ENCODE measurements at places on chromosomes 2 and 18. TPM values are rescaled to one million over a fixed set of nuclear protein-coding genes. Genes with fewer than 3 reads are reported as not detected.
A peak's percentile ranks its signal among the peaks of the same experiment; 100 is the strongest.

DNA sequence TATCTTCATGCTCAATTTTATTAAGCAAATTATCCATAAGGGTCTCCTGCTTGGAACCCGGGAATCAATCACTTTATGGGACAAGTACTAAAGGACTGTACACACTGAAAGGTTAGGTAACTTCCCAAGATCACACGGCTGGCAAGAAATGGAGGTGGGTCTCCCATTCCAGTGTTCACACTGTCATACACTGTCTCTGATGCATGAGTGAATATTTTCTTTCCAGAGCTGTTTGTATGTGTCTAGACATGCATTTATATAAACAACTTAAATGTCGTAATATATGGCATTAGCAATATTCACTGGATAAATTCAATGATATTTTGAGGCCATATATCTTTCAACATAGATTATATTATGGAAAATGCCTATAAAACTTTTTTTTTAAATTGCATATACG is 223.4 kb downstream of the DYM start:
- DNase-seq, result no peak

GRCh38 chr2:186590350-186590758 is 498 bp downstream of the ITGAV start:
- DNase-seq, result no peak

DNA sequence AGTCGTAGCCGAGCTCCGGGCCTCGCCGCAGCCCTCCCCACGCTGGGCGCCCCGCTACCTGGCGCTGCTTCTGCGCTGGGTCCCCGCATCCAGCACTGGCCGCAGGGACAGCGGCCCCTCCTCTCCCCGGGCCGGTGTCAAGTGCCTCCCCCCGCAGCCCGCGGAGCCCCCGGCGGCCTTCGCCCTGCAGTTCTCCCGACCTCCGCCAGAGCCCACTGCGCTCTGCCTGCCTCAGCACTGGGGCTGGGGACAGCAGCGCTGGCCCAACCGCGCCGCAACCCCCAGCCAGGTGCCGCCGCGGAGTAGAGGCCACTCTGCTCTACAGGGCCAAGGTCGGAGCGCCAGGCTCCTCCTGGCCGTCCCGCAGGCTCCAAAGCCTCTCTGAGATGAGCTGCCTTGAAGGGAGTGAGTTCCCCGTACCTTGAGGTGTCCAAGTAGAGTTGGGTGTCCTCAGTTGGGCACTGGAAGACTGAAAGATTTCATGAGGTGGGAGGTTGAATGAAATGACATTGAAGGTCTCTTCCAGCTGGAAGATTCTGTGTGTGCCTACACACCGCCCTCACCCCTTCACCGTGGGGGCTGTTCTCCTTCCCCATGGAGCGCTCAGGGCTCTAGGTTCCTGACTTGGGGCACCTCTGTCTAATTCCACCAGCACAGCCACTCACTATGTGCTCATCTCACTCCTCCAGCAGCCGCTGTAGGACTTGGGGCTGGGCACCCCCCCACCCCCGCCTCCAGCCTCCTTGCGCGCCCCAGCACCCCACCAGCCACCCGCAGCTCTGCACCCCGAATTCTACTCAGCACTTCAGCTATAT is 854 bp upstream of the DNMT3A start:
- peak; percentile 75 for DNase-seq

- no peak for DNase-seq
These were observed 4.7 kb downstream of the ZEB2 start for GRCh38 chr2:144515099-144515695.

DNA sequence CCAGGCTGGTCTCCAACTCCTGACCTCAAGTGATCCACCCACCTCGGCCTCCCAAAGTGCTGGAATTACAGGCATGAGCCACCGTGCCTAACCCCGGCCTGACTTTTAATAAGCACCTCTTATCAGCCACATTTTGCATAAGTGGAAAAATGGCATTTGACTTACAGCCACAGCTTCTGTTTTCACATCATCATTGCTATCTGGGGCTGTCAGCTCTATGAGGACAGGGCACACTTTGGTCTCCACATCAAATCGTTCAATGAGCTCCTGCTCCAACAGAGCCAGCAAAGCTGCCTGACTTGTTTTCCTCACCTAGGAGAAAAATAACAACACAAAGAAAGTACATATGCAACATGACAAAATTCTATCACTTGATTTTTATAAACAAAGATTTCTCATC is 26.4 kb downstream of the PPP4R1 start:
- DNase-seq, result no peak

DNA sequence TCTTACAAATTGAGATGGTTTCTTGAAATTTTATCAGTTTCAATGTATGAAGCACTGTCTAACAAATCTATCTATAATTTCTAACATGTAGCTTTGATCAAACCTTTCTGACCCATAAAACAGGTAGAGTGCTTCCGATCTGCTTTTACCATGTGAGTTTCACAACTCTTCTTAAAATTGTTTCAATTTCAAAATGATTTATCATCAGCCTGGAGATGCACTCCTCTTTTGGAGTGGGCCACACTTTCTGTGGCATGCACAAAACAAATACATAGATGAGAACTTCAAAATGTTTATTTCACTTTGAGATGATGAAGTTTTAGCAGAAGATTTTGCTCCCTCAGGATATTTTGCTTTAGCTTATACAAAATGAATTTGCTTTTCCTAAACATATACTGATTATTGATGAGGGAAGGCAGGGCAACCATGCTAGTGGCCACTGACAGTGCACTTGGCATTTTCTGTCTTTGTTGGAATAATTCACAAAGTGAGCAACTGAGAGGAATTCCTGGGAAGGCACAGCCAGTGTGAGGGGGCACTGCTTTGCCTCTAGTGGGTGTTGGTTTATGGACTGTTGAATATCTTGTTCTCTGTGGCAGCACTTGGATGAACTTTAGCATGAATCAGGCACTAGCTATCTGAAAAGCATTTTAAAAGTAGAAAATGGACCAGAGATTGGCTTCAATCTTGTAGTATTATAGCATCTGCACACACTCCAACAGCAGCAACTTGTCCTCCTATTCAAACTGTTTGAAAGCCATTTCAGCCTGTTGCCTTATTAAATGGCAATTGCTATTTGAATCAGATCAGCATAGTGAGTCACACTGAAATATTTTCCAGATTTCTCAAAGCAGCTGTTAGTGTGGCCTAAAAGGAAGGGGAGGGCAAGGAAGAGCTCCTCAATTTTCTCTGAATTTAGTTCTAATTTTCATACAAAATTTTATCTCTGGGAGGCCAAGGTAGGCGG is 193.2 kb downstream of the CCDC85A start:
- DNase-seq, result no peak

DNA sequence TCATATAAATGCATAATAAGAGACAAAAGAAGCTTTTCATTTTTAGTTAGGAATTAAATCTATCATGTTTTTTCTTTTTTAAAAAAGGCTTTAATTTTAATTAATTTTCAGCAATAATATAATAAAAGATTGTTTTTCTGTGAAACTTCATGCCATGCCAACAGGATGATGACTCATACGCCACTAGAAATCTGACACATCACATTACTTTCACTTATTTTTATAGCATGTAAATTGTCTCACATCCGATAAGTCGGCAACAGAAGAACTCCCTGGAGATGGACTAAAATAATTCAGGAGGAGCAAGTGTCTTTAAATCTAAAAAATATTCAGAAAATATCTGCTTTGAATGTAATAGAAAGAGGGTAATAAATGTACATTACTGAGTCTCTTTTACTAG is 1024.2 kb upstream of the ACVR2A start:
- DNase-seq, result no peak

DNA sequence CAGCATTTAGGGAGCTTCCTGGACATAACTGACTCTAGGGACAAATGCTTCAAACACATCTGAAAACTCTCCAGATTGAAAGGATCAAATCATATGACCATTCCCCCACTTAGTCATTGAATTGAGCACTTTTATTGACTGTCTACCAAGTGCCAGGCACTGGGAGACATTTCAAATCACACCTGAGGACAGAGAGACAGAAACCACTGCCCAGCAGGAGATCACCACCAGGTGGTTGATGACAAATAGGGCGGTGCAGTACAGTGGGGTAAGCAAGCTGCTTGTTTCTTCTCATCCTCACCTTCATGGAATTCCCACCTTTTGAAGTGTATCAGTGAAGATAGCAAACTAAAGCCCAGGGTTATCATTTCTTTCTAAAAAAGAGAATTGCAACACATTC is 19.0 kb upstream of the CXCR4 start:
- peak; percentile 73 for DNase-seq

DNA sequence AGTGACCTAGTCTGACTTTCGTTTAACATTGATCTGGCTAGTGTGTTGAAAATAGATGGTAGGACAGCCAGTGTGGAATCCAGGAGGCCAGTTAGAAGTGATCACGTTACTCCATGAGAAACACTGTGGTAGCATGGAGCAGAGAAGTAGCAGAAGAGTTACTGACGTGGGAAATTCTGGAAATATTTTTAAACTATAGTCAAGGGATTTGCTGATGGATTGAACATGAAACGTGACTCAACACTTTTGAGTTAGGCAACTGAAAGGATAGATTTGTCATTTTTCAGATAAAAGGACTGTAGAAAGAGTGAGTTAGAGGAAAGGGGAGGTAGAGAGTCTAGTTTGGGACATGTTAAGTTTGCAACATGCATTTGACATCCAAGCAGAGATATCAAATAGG is 130.4 kb downstream of the IRS1 start:
- no peak for DNase-seq

DNA sequence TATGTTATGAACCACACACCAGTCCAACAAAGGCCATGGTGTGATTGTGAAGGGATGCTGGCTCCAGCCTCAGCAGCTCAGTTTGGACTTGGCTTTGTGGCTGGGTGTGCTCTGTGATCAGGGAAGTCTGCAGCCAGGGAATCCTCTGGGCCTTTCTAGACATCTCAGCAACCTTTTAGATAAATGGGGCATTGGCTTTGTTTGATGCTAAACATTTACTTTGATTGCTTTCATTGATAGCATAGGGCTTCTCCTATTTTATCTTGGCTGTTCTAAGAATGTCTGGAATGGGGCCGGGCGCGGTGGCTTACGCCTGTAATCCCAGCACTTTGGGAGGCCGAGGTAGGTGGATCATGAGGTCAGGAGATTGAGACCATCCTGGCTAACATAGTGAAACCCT is 104.5 kb downstream of the VAPA start:
- no peak for DNase-seq

Gene CACNB4
- total RNA-seq, result 0.18 TPM

Gene MYOM1
- 0.84 TPM for total RNA-seq

Gene SPP2
- not detected for total RNA-seq
